ENCODE measurements at places on chromosomes 2 and 18.

DNA sequence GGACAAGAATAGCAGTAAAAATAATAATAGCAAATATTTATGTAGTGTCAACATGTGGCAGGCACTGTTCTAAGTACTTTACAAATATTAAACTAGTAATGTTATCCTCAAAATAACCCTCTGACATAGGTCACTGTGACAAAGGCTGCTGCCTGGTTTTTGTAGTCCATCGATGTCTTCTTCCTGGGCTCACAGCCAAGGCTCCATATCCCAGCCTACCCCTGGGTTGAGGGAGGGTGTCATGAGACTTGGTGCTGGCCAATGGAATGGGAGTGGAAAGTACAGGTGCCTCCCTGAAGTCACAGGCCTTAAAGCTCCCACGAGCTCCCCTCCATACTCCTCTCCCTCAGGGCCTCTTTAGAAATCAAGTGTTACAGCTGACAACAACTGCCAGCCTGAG, 159.3 kb downstream of the CYRIA start:
- DNase-seq = peak; percentile 20

- peak; percentile 54 for DNase-seq
These were observed at the start of gene FHOD3 for GRCh38 chr18:36297417-36298125. TSS of gene FHOD3 (plus strand) at chr18:36297713. CDS start at chr18:36297836, 123 bp downstream.

DNA sequence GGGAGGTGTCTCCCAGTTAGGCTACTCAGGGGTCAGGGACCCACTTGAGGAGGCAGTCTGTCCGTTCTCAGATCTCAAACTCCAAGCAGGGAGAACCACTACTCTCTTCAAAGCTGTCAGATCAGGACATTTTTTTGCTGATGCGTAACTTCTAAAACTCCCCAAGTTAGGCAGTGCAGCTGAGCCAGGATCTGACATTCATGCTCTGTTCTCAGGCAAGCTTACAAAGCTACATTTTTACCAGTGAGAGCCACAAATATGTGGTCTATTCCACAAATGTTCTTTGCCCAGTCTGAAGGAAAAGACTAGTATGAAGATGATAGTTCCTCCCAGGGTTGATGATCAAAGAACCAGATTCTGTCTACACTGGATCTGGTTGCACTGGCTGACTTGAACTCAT, 184.1 kb downstream of the MTCL1 start:
- DNase-seq = no peak

DNA sequence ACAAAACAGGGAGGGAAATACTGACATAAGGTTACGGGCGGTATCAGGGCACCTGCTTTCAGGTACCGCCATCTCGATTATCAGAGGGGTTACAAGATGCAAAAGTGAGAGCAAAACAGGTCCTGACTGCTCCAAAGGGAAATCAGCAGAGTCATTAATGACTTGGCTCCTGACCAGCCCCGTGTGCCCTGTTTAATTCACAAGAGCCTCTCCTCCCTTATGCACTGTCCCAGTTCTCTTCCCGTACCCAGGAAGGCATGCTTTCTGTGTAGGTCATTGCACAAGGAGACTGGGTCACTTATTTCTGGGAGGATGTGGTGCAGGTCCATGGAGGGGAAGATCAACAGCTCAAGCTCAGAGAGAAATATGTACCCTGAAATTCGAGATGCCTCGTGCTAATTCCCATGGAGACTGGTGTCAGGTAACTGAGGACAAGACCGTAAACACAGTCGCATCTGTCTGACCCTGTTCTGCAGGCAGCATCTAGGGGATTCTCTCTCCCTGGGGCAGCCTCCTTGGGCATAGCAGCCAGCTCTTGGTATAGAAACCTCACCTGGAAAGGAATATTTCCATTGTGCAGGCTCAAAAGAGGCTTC, 79.9 kb downstream of the HNRNPLL start:
- no peak for DNase-seq

DNA sequence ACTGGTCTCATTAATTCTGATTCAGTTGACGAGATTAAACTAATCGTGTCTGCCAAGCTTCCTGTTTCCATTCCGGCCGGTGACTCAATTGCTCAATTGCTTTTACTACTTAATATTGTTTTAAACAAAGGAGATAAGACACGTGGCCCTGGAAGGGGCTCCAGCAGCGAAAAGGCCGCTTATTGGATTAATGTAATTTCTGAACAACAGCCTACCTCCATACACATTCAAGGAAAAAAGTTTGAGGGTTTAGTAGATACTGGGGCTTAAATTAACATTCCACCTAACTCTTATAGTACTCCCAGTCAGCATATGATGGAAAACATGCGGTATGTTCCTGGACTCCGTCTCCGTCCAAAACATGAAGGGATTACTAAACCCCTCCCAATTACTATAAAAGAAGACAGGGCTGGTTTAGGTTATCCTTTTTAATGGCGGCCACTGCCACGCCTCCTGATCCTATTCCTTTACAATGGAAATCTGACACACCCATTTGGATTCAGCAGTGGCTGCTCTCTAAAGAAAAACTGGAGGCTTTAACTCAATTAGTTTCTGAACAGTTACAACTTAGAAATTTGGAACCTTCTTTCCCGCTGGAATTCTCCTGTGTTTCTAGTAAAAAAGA, 27.1 kb downstream of the VPS54 start:
- DNase-seq = no peak

- no peak for DNase-seq
These were observed 155.1 kb downstream of the SMAD7 start for GRCh38 chr18:48795696-48796095.

GRCh38 chr18:60347526-60348045, 25.0 kb downstream of the MC4R start:
- DNase-seq = no peak

DNA sequence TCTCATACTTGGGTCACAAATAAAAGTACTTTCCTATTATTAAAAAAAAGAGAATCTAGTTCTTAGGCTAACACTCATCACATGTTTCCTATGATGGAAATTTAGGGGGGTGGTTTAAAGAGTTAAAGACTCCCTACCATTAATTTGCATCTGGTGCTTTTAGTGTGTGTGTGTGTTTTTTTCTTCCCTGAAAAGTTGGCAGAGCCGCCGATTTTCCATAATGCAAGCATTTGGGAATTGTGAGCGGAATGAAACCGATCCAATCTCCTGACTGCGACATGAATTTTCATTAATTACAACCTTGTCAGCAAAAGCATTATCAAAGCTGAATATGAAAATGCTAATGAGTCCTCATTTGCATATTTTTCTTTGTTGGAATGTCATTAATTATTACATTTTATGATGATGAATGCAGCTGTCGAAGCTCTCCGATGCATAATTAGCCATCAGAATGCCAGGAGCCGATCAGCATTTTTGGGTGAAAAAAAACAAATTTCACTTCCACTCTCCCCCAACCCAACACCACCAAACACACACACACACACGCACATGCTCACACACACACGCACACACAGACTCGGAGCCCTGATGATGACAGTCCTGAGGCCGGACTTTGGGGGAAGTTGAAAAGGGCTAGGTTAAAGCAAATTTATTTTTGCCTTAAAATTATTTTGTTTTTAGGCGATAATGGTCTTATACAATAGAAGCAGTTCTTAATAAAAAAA, 165.4 kb downstream of the TCF4 start:
- DNase-seq = no peak

- DNase-seq = no peak
These were observed 29.7 kb upstream of the GPC1 start for GRCh38 chr2:240405684-240406313.

- DNase-seq = no peak
These were observed 211.9 kb downstream of the PPP1R1C start for GRCh38 chr2:182197529-182197928.

DNA sequence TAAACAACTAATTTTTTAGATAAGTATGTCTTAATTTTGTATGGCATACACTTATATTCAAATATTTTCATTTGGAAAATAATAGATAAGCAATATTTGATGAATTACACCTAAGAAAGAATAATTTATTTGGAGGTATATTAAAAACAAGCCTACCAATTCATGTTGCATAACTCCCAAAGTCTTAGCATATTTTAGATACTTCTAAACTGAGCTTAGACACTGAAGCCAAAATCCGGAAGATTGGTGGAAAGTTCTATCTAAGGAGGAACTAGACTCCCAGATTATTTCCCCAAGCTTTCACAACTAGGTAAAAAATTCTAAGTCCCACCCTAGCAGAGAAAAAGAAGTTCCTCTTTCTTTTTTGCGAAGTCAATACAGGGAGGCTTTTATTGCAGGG, 221.0 kb upstream of the MMADHC start:
- no peak for DNase-seq

DNA sequence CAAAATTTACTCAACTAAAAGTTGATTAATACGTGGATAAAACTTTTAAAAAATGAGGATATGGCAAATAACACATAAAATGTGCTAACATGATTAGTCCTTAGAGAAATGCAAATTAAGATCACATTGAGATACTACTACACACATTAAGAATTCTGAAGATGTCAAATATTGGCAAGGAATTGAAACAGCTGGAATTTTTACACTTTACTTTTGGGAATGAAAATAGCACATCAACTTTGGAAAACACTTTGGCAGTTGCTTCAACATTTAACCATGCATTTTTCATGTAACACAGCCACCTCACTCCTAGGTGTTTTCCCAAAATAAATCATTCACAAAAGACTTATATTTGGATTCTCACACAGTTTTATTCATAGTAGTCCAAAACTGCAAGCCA, 687.9 kb upstream of the SETBP1 start:
- no peak for DNase-seq

DNA sequence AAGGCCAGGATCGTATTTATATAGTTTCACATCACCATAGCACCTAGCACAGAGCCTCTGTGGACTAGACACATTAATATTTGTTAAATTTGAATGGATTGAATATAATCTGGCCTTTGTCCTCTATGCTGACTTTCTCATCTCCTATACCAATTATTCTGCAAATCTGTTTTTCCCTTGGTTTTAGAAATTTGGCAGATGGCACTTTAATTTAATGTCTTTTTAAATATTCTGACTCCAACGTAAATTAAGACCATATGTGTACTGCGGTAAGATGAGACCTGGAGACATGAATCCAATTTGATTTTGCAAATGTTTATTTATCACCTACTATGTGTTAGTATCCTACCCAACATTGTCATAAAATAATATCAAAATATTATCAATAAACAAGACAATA, 1281.9 kb upstream of the PIK3C3 start:
- no peak for DNase-seq

DNA sequence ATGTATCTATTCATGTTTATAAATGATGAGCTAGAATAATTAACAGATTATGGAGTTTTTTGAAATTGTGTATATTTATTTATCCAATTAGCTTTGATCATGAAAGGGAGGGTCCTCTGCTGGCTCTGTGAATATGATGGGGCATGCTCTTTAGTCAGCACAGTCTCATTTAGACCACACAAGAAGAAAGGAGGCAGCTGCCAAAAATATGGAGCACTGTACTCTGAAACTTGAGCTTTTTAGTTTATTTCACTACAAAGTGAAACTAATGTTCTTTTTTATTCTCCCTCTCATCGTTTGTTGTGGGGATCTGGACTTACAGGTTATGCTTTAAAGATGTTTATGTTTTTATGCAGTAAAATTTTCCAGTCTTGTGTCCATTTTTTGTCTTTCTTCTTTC, 266.9 kb upstream of the GULP1 start:
- DNase-seq = no peak

- no peak for DNase-seq
These were observed 75.0 kb downstream of the TNS1 start for GRCh38 chr2:217927601-217928323.

DNA sequence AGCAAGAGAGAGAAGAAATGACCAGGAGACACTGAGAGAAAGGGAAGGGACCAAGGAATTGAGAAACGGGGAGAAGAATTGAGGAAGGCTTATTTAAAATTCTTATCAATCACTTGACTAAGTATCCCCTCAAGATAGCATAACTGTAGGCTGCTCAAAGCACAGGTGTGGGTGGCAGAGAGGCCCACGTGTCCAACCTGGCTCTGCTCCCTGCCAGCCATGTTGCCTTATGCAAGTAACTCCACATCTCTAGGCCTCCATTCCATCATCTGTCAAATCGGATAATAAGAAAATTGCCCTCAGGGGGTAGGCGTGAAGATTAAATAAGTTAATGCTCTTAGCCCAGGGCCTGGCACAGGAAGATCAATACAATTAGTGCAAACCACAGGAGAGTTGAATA, 7.4 kb upstream of the NPAS2 start:
- DNase-seq = no peak

- DNase-seq = no peak
These were observed 235.2 kb upstream of the PIK3C3 start for GRCh38 chr18:41719808-41720207.

DNA sequence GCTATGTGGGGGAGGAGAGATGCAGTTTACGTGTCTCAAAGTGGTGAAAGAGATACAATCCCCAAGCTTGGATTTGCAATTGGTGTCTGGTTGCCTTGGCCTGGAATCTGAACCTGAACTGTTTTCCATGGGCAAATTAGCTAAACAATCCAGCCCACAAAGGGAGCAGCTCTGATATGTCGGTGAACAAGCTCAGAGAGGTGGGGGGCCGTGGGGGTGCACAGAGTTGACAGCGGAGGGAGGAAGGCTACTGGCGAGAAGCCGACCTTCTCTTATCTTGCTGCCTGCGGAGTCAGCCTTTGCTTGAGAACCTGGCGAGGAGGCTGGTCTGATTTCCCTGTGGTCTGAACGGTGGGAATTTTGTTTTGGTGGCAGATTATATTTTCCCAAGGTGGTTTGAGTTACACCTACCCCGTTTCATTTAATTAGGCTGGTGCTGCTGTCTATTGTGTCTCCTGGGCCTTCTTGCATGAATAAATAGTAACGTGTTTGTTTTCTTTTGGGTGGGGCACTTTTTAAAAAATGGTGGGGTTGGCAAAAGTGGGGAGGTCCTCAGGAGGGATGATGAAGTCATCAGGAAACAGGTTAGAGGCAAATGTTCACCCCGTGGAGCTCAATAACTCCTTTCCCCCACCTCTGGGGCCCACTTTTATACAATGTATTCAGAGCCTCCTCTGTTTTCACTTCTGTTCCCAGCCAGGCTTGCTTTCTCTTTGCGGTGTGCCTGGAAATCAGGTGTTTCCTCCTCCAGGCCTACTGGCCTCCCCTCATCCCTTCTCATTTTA, 80.9 kb upstream of the IGFBP5 start:
- DNase-seq = no peak

- DNase-seq = peak; percentile 43
These were observed 38.1 kb upstream of the TGIF1 start for GRCh38 chr18:3411854-3412268.

DNA sequence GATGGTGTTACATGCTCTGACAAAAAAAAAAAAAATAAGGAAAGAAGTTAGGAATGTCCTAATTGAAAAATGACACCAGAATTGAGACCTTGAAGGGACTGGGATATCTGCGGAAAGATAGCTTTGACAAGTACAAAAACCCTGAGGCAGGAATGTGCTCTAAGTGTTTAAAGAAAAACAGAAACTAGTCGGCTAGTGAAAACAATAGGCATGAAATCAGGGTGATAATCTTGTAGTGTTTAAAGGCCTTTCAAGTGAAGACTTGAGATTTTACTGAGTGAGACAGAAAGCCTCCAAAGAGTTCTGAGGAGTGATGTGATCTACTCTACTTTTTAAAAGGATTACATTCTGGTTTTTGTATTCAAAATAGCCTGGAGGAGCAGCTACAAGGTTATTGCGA, 107.4 kb downstream of the COBLL1 start:
- DNase-seq = no peak

Data from RPMI8226 (cell line).